Putamen (tissue), 1 donor: ENCODE measurements at places on chromosomes 12 and 14.
A peak's percentile ranks its signal among the peaks of the same experiment; 100 is the strongest.

GRCh38 chr14:101762530-101763101 lies 1.1 kb downstream of the PPP2R5C start:
- no peak for DNase-seq

- no peak for DNase-seq
Measured at GRCh38 chr12:57149245-57149900, 2.0 kb upstream of the LRP1-AS start.

- no peak for DNase-seq
Measured at GRCh38 chr12:58922849-58923248, 2.5 kb upstream of the LRIG3 start.

DNA sequence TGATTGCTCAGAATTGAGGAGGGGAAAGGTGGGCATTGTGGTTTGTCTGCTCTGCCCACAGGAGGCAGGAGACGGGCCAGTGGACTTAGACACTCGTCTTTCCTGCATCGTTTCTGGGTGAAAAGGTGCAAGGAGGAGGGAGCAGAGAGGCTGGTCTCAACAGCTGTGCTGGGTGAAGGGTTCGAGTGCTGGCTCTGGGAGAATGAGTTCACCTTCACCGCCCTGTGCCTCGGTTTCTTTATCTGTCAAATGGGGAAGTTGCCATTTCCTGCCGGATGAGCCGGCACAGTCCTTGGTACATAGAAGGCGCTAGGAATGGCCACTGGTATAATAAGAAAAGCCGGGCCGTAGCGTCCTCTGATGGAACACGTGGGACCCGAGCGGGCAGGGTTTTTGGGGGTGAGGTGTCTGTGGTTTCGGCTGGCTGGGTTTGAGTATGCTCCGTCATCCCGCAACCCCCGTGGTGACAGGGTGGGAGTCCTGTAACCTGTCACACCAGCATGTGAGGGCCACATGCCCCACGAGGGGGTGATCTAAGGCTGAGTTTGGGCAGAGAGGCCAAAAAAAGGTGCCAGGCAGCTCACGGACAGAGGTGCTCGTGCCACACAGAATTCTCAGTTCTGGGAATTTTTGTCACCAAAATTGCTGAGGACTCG lies 7.3 kb downstream of the BCL7A start:
- DNase-seq: no peak

- no peak for DNase-seq
Measured at GRCh38 chr14:95635051-95635450, 51.2 kb upstream of the TCL1B start.

DNA sequence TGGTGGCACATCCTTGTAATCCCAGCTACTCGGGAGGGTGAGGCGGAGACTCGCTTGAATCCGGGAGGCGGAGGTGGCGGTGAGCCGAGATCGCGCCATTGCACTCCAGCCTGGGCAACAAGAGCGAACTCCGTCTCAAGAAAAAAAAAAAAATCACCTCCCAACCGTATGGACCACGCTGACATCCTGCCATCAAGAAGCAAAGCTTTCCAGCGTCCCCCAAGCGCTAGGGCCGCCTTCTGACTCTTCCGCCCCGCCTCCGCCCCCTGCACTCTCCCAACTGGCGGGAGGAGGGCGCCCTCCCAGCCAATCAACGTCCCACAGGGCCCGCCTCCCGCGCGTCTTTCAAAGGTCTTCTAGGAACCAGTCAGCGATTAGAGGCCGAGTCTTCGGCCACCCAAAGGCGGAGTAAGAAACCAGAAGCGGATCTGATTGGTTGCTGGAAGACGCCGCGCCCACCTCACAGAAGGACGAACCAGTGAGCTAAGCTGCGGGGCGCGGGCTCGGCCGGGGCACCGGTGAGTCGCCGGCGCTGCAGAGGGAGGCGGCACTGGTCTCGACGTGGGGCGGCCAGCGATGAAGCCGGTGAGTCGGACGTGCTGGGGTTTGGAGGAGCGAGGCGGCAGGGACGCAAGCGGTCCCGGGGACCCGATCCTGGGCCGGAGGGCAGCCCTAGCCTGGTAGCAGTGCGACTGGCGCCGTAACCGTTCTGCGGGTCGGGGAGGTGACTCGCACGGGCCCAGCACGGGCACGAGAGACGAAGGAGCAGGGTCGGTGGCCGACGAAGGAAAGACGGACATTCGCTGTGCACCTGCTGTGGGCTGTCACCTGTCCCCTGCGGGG lies at the start of gene CDKN3:
Gene CDKN3 (plus strand): TSS at position 515 of the 843 bp plus-strand sequence. CDS start 62 bp downstream, at position 577.
- DNase-seq: peak; percentile 98

- DNase-seq: no peak
Measured at GRCh38 chr14:65729566-65729965, 317.0 kb downstream of the FUT8 start.

DNA sequence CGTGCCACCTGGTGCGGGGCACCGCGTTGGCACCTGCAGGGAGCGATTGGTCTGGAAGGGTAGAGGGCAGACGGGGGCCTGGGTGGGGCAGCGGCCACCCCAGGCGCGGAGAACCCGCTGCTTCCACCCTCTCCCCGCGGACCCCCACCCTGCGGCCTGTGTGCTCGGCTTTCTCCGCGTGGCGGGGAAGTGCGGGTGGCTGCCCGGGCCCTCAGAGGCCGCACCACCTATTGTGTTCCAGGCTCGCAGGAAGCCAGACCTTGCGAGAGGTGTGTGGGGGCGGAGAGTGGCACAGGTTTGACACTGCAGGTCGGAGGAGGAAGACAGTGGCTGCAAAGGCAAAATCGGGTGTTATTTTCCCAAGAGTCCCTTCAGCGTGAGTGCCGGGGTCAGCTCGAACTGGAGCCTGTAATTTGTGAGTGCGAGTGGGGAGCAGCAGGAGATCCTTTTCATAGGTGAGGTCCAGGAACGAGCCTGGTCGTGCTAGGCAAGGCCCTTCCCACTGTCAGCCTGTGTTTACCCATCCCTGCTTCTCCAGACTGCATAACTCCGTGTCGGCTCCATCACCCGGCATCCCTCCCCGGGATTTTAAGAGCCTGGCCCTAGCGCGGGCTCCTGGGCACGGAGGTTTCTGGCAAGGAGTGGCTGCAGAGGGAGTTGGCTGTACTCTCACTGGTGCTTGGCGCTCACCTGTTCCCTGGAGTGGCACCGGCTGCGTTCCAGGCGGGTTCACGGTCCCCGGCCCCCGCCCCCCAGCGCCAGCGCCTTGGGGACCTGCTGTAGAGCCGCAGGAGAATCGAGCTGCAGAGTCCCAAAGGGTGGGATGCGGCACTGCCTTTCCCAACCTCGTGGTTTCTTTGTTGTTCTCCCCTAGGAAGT lies 935 bp downstream of the TBC1D30 start:
- no peak for DNase-seq

DNA sequence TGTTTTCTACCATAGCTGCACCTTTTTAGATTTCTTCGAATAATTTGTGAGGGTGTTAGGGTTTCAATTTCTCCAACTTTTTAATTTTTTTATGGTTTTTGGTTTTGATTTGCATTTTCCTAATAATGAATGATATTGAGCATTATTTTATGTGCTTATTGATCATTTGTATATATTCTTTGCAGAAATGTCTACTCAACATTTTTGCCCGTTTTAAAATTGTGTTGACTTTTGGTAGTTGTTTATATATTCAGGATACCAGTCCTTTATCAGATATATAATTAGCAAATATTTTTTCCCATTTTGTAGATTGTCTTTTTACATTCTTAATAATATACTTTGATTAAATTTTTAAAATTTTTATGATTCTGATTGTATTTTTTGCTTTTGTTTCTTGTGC lies 306.7 kb downstream of the LRFN5 start:
- no peak for DNase-seq
